KG1 (cell line): ENCODE measurements at places on chromosomes 1 and 21.

GRCh38 chr1:40360631-40361030 lies 12.9 kb upstream of the SMAP2 start:
- no peak for DNase-seq

DNA sequence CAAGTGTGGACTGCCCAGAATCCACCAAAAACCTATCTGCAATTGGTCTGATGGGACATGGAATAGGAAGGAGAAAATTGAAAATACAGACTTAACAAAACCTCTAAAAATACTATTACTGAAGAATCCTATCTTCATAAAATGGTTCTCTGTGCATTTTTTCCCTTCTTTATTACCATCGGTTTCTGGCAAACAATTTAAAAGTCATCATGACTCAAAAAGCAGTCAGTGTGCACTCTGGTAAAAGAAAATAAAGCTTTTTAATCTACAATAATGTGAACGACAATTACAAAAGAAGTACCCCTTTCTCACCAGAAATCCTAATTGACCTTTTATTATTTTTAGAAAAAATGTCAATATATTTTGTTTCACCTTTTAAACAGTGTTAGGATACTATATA lies 186.3 kb downstream of the TPR start:
- no peak for DNase-seq

GRCh38 chr1:51314974-51315373 lies 15.4 kb downstream of the TTC39A start:
- no peak for DNase-seq

- no peak for DNase-seq
Observed at GRCh38 chr21:46416551-46416950, 42.1 kb upstream of the DIP2A start.

GRCh38 chr1:174982971-174983689 lies 16.6 kb upstream of the CACYBP start:
- peak; percentile 54 for DNase-seq

- no peak for DNase-seq
Observed at GRCh38 chr1:14750490-14750889, 152.0 kb downstream of the KAZN start.

DNA sequence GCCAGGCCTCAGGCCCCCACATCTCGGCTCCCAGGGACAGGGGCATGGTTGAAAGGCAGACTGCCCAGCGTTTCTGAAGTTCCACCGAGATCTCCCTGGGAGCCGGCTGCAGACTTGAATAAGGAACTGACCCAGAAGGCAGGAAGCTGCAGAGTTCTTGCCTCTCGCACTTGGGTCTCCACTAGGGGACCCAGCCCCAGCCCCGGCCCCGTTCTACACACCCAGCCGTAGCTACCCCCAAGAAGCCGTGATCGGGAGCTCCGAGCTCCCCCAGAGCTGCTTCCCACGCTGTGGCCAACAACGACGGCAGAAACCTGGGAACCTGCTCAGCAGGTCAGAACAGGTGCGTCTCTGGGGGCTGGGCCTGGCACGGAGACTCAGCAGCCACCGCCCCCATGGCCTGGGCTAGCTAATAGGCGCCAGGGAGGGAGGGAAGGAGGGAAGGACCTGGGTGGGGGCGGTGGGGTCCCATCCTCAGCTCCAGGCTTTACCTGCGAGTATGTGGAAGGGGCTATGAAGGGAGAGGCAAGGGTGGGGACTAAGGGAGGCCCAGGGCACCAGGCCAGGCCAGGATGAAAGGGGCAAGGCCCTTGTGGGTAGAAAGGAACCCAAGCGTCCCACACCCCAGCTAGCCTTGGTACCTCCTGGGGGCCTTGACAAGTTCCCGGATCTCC lies at the start of gene NECTIN4:
Gene NECTIN4 (minus strand): TSS at position 308 of the 674 bp plus-strand sequence. CDS start 262 bp downstream, at position 46.
- no peak for DNase-seq

DNA sequence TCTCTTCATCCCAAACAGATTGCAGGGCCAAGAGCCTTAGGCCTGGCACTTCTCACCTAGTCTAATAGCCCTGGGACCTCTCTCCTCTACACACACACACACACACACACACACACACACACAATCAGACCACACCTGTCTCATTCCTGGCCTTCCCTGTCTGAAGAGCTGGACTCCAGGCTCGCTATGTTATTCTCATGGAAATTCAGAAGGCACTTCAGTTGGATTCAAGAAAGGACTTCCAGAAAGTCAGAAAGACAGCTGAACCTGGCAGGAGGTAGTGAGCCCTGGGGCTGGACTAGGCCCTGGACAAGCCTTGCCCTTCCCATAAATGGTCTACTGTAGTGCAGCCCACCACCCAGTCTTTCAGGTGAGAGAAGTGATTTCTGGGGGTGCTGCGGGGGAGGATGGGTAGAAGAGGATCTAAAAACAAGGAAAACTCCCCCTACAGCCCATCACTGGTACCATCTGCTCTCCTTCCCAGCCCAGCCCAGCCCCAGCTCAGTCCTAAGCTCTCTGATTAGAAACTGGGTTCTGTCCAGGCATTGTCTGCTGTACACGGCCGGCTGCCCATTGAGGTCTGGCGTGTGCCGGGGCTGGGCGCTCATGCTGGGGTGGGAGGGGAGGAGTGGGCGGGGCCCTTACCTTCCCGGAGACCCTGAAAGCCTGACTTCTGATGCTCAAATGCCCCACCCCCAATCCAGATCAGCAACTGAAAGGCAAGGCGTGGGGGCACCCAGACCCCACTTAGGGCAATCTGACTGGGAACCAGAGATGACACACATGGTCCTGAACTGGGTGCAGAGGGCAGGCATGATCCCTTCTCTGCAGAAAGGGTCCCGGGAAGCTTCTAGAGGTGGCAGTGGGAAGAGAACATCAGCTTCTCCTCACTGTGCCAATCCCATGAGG lies 2.5 kb downstream of the KIF21B start:
- DNase-seq = peak; percentile 9

DNA sequence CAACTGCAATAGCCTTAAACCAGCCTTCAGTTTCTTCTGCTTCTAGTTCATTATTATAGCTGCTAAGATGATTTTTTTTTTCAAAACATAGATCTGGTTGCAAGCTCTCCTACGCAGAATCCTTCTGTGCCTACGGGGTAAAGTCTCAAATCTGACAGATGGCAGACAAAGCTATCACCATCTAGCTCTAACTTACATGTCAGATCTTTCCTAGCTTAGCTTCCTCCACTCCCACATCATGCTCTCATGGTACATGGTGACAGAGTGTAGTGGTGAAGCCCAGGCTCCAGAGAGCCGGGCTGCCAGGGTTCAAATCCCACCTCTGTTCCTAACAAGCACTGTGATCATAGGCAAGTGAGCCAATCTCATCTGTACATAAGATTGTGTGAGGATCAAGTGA lies 24.2 kb upstream of the GUCA2B start:
- no peak for DNase-seq

- peak; percentile 53 for DNase-seq
Observed at GRCh38 chr21:33975548-33976081, 60.0 kb upstream of the ATP5PO start.

GRCh38 chr21:27691006-27691405 lies 724.1 kb upstream of the ADAMTS5 start:
- no peak for DNase-seq

- no peak for DNase-seq
Observed at GRCh38 chr1:85465099-85465785, at the start of gene DDAH1. Gene DDAH1 (minus strand): TSS chr1:85465159. CDS start chr1:85465045, 114 bp downstream.

DNA sequence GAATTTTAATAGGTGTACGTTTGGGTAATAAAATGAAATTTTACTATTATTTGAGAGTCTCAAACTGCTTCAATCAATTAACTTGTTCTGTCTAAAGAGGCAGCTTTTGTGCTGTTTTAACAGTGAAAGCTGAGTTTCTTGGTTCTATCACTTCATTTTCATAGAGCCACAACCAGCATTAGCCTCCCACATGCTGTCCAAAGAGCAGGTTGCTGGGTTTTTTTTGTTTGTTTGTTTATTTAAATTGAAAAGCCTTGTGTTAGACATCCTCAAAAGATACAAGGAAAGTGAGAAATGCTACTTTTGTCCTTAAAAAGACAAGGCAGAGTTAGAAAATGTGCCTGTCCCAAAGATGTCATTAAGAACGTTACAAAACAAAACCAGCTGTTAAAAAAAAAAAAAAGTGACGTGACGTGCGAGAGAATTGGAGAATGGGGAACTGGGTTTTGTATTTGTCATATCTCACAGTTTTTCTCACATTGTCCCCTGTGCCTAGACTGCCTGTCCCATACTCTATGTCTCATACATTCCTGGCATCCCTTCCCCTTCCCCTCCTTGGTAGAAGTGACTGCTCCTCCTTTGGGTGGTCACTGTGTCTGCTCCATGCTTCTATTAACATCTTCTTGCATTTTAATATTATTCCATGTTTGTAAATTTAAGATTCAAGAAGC lies 63.1 kb upstream of the CD34 start:
- no peak for DNase-seq

DNA sequence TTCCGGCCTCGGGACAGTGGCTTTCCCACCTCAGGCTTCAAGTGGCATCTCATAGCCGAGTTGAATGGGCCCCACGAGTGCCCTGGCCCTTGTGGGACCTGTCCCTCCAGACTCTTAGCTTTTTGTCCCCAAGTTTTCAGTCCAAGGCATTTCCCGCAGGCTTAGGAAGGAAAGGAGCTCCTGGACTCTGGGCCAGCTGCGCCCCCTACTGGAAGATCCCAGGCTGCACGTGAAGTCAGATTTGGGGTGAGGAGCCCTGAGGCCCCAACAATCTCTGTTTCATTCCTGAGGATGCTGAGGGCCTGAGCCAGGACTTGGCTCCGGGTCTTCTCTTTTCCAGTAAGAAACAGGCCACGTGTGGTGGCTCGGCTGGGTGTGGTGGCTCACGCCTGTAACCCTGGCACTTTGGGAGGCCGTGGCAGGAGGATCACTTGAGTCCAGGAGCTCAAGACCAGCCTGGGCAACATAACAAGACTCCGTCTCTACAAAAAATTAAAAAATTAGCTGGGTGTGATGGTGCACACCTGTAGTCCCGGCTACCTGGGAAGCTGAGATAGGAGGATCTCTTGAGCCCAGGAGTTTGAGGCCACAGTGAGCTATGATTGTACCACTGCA lies 67.4 kb downstream of the ARHGEF10L start:
- DNase-seq = peak; percentile 8

GRCh38 chr1:70195342-70195741 lies 10.0 kb downstream of the LRRC40 start:
- no peak for DNase-seq

DNA sequence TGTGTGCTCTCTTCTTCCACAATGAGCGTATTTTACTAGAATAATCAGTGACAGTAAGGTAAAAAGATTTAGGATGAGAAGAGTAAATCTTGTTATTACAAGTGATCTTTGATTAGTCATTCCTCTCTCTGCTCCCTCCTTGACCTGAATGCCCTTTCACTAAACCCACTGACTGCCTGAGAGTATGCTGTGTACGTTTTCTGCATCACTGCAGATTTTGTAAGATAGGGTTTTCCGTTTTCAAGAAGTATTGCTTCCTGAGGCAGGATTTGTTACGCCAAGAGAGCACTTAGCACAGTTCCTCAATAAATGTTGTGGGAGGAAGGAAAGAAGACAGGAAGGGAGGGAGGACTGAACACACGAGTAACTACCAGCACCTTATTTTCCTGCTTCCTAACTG lies 7.7 kb upstream of the LAMB3 start:
- DNase-seq = no peak
